ENCODE measurements at places on chromosomes 5 and 9. TPM values are rescaled to one million over a fixed set of nuclear protein-coding genes. Genes with fewer than 3 reads are reported as not detected.

- no peaks in the 10 kb centered on the region for H3K27me3 ChIP-seq
- H3K36me3 ChIP-seq = no peaks in the 10 kb centered on the region
- no peak overlapping the region for H3K4me3 ChIP-seq
- peaks cover 19% of the 10 kb centered on the region for H3K4me1 ChIP-seq
- no peak overlapping the region for H3K27ac ChIP-seq
Measured at GRCh38 chr5:173783371-173783770, 104.8 kb upstream of the CPEB4 start.

- no peaks in the 10 kb centered on the region for H3K4me1 ChIP-seq
- no peaks in the 10 kb centered on the region for H3K27me3 ChIP-seq
- H3K4me3 ChIP-seq = no peak overlapping the region
- no peaks in the 10 kb centered on the region for H3K36me3 ChIP-seq
- DNase-seq = no peak
- no peak overlapping the region for H3K27ac ChIP-seq
Measured at GRCh38 chr5:148899993-148900392, 73.6 kb downstream of the ADRB2 start.

GRCh38 chr5:173327084-173327947, 898 bp downstream of the STC2 start:
- peak; percentile 60 for DNase-seq
- peak overlapping the region; percentile 41 for H3K4me3 ChIP-seq
- H3K36me3 ChIP-seq = no peaks in the 10 kb centered on the region
- peaks cover 53% of the 10 kb centered on the region for H3K4me1 ChIP-seq
- H3K27me3 ChIP-seq = peaks cover 84% of the 10 kb centered on the region

DNA sequence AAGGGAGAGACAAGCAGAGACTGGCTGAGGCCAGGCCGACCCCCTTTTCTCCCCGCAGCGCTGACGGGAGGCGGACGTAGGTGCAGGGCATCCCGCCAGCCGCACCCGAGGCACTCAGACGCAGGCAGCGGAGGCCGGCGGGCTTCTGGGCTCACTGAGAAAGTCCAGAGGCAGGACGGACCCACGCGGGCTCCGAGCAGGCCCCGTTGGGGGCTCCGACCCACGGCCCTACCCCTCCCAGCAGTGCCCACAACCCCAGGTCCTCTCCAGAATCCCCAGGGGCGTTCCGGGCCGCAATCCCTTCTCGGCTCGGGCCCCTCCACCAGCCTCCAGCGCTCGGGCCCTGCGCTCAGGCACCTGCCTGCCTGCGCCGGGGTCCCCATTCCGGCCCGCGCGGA, 543 bp downstream of the MTMR12 start:
- no peak for DNase-seq
- H3K4me3 ChIP-seq = peak overlapping the region; percentile 74
- H3K36me3 ChIP-seq = peaks cover 3% of the 10 kb centered on the region
- H3K4me1 ChIP-seq = peaks cover 14% of the 10 kb centered on the region
- no peaks in the 10 kb centered on the region for H3K27me3 ChIP-seq

GRCh38 chr9:3929345-3930047, 370.4 kb downstream of the GLIS3 start:
- DNase-seq = no peak
- no peaks in the 10 kb centered on the region for H3K27me3 ChIP-seq
- H3K36me3 ChIP-seq = peaks cover 2% of the 10 kb centered on the region
- no peaks in the 10 kb centered on the region for H3K4me1 ChIP-seq
- H3K4me3 ChIP-seq = no peak overlapping the region

DNA sequence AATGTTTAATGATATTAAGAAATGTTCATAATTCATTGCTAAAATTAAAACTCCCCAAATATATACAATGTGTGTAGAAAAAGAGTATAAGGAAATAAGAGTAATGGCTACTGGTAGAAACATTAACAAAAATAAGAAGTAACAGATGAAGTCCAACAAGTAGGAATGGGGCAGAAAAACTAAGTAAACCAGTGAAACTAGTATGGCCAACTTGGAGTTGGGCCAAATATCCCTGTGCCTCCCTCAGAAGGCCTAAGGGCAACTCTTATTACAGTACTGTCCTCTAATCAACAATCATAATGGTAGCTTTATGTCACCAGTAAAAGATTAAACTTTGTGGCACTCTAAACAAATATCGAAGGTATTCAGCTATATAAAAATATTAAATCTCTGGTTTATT, 93.5 kb downstream of the SSBP2 start:
- no peaks in the 10 kb centered on the region for H3K4me1 ChIP-seq
- DNase-seq = no peak
- no peak overlapping the region for H3K27ac ChIP-seq
- H3K36me3 ChIP-seq = no peaks in the 10 kb centered on the region
- H3K4me3 ChIP-seq = no peak overlapping the region
- no peaks in the 10 kb centered on the region for H3K27me3 ChIP-seq

DNA sequence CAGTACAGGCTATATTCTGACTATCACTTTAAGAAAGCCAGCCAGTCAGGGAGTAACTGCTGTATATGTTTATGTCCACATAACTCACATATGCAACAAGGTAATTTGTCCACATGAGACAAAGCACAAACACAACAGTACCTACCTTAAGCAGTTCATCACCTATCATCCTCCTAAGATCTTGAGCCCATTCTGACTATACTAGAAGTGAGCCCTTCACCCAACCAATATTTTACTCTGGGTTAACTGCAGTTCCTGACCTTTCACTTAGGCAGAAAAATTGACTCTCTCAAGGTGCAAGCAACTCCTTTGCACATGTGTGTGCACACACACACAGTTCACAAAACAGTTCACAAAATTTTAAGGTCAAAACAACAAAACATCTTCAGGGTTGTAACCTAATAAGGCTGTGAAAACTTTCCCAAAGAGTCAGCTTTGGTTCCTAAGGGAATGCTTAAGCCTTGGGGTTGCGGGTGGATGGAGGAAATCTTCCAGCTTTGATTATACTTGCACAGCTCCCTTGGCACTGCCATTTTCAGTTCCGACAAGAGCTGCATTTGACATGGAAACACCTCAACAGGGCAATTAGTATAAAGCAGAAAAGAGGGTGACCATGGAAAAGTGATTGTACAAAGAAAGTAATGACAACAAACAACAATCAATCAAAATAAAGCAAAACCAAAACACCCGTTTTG, 215.3 kb downstream of the NFIB start:
- no peak for DNase-seq
- H3K4me3 ChIP-seq = no peak overlapping the region
- H3K4me1 ChIP-seq = no peaks in the 10 kb centered on the region
- no peaks in the 10 kb centered on the region for H3K36me3 ChIP-seq
- H3K27ac ChIP-seq = no peak overlapping the region
- H3K27me3 ChIP-seq = no peaks in the 10 kb centered on the region

DNA sequence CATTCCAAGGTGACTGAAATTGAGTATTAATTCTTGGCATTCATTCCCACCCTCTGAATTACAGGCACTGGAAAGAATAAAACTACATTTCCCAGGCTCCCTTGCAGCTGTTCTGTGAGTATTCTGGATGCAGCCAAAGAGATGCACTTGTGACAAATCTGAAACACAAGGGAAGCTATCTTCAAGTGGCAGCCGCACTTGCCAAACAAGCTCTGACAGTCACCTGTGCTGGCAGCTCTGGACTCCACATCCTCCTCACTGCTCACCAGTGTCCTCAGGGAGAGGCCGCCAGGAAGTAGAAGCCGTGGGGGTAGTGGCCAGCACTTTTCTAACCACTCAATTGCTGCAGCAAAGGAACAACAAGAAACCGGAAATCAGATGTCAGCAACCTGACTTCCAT, 275.0 kb downstream of the NR2F1-AS1 start:
- no peak overlapping the region for H3K27ac ChIP-seq
- H3K4me1 ChIP-seq = peaks cover 3% of the 10 kb centered on the region
- no peaks in the 10 kb centered on the region for H3K36me3 ChIP-seq
- H3K4me3 ChIP-seq = no peak overlapping the region
- no peak for DNase-seq

CARD9 gene
- total RNA-seq = 2.4 TPM

ZDHHC11B gene
- total RNA-seq = 7.5 TPM

THBS4 gene
- total RNA-seq = 20.3 TPM

Measured in spinal cord (tissue), 10 donors.